Bronchial epithelial cell (primary cell): ENCODE measurements at places on chromosomes 3 and 15.

DNA sequence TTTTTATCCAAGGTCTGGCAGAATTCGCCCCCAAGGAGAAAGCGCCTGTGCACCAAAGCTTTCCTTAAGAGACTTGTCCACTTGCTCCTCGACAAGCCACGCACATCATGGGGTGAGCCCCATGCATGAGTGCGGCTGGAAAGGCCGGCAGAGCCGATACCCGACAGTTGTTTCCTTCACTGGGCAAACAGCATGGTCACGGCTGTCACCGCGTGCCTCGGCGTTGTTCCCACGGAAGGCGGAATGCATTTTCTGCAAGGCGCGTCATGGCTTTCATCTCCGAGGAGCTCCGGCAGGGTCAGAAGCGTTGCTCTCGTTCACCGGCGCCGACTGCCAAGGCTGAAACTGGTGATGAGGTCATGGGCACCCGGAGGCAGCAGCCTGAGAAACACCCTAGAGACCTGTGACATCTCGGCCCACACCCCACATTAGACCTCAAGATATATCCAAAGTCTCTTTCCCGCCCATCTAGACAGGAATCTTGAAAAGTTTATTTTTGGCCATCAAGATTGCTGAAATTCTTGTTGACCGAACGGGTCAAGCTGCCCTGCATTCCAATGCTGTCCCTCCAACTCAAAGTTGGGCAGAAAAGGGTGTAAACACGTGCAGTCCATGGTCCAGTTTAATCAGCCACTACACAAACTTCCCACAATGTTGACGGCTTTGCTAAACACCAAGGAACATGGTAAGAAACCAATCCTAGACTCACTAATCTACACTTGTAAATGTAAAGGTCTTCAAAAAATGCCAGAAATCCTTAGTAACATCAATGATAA, 604 bp upstream of the TJP1 start:
- DNase-seq, result peak; percentile 74

GRCh38 chr3:101458387-101458786, 54.6 kb downstream of the SENP7 start:
- no peak for DNase-seq

DNA sequence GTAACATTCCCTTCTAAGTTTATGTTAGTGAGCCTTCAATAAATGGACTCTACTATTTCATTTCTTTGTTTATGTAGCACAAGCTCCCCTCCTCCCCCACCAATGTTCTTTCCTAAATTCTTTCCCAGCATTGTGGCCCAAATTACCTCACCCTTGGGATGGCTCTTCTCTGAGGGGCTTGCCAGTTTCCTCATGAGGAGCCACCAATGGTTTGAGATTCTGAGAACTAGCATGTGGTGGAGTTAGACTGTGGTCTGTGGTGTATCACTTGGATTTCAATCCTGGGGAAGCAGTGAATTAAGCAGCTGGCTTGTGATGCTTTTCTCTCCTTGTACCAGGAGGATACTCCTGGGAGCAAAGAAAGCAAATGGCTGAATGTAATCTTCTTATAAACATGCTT, 50.0 kb upstream of the NPHP3 start:
- DNase-seq, result no peak

GRCh38 chr3:81953111-81953510, 191.7 kb upstream of the GBE1 start:
- no peak for DNase-seq

- peak; percentile 64 for DNase-seq
Observed at GRCh38 chr15:70096215-70097062, 1.3 kb downstream of the TLE3 start.

DNA sequence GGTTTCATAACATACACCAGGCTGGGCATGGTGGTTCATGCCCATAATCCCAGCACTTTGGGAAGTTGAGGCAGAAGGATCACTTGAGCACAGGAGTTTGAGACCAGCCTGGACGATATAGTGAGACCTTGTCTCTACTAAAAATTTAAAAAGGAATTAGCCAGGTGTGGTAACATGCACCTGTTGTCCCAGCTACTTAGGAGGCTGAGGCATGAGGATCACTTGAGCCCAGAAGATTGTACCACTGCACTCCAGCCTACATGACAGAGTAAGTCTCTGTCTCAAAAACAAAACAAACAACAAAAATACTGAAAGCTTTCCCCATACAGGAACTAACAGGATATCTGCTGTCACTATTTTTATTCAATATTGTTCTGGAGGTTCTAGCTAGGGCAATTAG, 20.9 kb downstream of the GREM1 start:
- DNase-seq, result no peak

- no peak for DNase-seq
Observed at GRCh38 chr15:74293021-74293810, 57.1 kb downstream of the CCDC33 start.

- DNase-seq, result peak; percentile 8
Observed at GRCh38 chr15:94305133-94305532, 73.8 kb downstream of the MCTP2 start.

- DNase-seq, result no peak
Observed at GRCh38 chr3:127097072-127097405, 95.9 kb upstream of the PRR23E start.

- DNase-seq, result no peak
Observed at GRCh38 chr15:43908516-43909050, 81.8 kb downstream of the WDR76 start.

GRCh38 chr3:44363591-44363990, 25.0 kb downstream of the TCAIM start:
- DNase-seq, result no peak

DNA sequence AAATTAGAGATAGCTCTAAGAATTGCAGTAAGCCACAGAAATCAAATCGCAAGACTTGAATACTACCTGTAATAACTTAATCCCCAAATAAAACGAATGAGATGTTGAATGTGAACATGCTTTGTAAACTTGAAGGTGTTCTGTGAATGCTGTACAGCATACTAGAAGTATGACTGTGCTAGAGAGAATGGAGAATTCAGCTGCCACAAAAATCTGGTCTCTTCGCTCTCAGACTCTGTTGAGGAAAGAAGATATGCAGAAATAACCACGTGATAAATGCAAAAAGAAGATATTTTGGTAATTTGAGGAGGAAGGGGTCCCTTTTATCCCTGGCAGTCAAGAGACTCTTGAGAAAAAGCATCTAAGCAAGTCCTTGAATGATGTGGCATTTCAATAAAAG, 37.3 kb downstream of the ZBTB38 start:
- no peak for DNase-seq

DNA sequence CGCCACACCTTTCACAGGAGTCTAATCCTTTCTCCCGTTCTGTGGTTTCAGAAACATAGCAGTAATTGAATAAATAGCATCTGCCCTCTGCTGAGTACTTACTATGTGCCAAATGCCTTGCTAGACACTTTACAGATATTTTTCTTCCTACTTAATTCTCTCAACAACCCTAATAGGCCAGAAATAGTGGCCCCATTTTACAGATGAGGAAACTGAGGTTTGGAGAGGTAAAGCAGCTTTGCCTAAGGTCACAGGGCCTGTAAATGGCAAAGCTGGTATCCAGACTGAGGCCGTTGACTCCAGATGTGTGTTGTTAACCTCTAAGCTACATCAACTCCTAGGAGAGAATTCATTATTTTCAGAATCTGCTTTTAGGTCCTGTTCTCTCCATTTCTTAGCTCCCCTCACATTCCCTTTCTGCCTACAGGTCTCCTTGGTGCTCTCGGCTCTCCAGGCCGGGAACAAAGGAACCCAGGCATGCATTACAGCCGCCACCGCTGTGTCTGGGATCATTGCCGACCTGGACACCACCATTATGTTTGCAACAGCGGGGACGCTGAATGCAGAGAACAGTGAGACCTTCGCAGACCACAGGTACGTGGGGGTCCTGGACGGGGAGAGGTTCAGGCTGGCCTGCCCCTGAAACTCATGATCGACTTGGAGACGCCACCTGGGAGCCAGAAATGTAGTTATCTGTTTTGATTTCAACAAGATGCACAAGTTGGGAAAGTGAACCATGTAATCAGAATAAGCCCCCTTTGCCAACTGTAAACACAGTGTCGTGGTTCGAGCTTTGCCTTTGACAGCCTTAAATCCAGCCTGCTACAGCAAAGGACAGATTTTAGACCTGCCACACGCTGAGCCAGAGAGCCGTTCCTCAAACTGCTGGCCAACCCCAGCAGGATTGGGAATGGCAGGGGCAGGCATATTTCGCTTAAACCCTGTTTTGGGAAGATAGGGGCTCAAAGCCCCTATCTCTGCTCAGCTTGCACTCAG, 246.5 kb upstream of the TPM1 start:
- DNase-seq, result no peak

GRCh38 chr15:90205886-90206285, 4.8 kb downstream of the SEMA4B start:
- peak; percentile 23 for DNase-seq

DNA sequence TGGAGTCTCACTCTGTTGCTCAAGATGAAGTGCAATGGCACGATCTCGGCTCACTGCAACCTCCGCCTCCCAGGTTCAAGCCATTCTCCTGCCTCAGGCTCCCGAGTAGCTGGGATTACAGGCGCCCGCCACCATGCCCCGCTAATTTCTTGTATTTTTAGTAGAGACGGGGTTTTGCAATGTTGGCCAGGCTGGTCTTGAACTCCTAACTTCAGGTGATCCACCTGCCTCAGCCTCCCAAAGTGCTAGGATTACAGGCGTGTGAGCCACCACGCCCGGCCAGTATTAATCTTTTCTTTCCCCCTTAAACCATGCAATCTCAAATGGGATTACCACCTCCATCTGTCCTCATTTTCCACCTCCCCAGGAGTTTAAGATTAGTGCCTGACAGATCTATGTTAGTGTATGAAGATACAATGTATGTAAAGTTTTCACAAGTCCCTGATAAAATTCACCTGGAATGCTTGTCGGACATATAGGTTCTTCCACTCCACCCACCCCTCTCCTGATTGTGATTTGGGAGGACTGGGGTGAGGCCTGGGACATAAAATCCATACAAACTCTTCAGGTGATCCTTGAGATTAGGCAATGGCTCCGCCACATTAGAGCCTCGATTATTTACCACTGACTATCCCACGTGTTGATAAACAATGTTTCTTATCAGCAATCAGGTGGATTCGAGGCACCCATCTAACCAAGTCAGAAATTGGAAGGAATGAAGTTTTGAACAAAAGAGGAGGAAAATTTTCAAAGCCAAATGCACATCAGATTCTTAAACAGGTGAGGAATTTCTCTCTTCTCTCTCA, 1.2 kb downstream of the PARL start:
- no peak for DNase-seq

- peak; percentile 87 for DNase-seq
Observed at GRCh38 chr3:115518100-115518852, 105.0 kb upstream of the GAP43 start.

- no peak for DNase-seq
Observed at GRCh38 chr15:69812861-69813261, 284.9 kb downstream of the TLE3 start.

- DNase-seq, result no peak
Observed at GRCh38 chr15:52218816-52219215, 27.6 kb upstream of the GNB5 start.

DNA sequence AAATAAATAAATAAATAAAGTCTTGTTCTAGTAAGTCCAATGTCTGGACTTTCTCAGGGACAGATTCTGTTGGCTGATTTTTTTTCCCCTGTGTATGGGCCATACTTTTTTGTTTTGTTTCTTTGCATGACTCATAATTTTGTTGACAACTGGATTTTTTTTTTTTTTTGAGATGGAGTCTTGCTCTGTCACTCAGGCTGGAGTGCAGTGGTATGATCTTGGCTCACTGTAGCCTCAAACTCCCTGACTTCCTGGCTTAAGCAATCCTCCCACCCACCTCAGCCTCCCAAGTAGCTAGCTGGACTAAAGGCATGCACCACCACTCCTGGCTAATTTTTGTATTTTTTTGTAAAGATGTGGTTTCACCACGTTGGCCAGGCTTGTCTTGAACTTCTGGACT, 38.9 kb downstream of the TICRR start:
- peak; percentile 7 for DNase-seq

- DNase-seq, result no peak
Observed at GRCh38 chr15:55250941-55251340, 38.7 kb downstream of the RAB27A start.

- no peak for DNase-seq
Observed at GRCh38 chr15:91783008-91783407, 70.5 kb upstream of the SLCO3A1 start.

DNA sequence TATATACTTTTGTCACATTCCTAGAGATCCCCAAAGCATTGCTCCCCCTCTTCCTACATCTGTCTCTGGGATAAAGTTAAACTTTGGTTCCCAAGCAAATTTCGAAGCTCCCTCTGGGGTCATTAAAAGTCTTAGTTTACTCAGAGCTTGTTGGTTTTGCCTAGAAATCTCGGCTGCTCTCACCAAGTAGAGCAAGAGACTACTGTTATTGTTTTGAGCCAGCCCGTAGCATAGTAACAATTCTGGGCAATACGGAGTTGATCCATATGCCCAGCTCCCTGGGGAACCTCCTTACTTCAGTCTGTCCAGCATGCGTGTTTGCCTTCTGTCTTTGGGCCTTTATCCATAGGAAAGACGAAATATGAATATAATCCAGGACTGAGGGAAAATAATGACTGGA, 10.0 kb upstream of the P3H2 start:
- DNase-seq, result no peak

DNA sequence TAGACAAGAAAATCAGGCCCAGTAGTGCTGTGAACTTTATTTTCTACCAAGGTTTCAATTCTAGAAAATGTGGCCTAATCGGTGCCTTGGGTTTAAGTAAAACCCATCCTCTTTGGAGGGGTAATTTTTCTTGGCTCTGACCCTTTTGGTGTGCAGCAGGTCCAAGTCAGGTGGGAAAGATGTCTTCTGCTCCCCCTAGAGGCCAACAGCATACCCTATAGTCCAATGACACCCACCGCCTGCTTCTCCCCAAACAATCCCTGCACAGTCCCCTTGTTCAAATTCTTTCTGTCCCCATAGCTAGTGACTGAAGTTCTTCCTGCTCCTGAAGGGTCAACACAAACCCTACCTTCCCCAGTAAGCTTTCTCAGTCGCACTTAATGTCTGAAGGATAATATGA, 261.8 kb upstream of the GOLGA6L4 start:
- peak; percentile 11 for DNase-seq

- no peak for DNase-seq
Observed at GRCh38 chr3:177561365-177561764, 364.1 kb upstream of the TBL1XR1 start.

GRCh38 chr3:115960799-115961198, 337.5 kb downstream of the GAP43 start:
- no peak for DNase-seq

- no peak for DNase-seq
Observed at GRCh38 chr3:52795298-52795900, 803 bp downstream of the ITIH3 start.

DNA sequence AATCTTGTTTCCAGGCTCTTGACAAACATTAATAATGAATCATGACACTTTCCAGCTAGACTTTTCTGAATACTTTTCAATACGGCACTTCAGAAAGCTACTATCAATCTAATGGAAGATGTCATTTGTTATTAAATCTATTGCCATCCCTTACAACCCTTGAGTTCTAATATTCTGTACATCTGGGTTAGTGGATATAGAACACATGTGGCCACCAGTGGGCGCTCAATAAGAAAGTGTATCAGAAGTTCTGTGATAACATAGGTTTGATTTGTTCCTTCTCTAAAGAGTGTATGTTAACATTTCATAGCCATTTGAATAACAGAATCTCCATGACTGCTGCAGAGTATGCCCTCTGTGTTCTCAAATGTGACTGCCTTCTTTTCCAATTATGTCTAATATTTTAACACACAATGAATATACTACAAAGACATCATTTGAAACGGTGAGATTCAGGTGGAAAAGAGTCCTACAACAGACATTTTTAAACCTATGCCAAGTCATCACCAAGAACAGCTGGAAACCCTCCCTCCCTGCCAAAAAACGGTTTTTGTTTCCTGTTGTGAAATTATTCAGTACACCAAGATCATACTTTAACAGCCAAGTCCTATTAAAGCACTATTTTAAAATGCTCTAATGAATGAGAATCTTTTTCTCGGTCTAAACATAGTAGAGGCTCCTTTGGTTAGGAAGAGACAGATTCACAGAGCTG, 22.2 kb downstream of the ALDH1A2 start:
- DNase-seq, result peak; percentile 42
